Hindlimb muscle (tissue), 1 donor: ENCODE measurements at places on chromosomes 6 and 20.

DNA sequence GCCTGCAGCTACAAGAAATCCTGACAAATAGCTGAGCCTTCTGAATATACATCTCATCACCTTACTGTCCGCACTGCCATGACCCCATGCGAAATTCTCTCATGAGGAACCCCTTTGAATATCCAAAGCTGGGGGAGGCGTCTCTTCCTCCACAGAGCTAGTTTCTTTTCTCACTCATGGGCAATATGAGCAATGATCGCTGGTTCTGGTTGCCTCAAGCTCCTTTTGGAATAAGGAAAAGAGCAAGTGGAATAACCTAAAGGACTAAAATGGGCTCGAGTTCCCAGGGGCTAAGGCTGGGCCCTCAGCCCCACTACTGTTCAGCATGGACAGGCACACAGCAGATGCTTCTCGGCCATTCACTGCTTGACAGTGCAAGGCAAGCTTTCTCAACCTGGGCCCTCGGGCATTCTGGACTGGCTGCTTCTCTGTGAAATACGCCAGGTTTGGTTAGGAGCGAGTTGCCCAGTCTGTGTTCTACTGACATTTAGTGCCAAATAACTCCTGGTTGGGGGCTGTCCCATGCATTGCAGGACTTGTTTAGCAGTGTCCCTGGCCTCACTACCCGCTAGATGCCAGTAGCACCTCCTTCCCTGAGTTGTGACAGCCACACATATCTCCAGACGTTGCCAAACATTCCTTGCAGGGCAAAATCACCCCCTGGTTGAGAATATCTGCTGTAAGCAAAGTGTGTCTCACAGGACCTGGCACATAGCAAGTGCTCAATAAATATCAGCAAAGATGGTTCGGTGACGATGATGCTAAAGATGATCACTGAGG, 156.8 kb downstream of the CEBPB start:
- no peak for DNase-seq

- no peak for DNase-seq
These were observed 217.9 kb downstream of the TBX18 start for GRCh38 chr6:84546427-84546914.

DNA sequence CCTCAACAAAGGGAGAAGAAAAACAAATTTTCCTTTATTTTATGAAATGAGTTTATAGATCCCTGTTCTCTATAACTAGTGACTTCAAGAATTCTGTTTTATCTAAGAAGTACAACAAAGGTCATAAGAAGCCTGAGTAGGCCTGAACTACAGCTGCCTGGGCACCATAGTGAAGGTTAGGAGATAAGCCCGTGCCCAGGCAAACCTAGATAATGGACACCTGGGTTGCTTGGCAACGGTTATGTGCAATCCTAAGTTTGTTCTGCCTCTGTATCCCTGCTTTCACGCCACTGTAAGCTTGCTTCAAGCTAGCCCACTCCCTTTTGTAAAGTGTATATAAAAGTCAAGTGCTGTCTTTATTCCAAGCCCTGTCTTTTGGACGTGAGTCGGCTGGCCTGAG, 23.2 kb downstream of the SCGN start:
- no peak for DNase-seq

DNA sequence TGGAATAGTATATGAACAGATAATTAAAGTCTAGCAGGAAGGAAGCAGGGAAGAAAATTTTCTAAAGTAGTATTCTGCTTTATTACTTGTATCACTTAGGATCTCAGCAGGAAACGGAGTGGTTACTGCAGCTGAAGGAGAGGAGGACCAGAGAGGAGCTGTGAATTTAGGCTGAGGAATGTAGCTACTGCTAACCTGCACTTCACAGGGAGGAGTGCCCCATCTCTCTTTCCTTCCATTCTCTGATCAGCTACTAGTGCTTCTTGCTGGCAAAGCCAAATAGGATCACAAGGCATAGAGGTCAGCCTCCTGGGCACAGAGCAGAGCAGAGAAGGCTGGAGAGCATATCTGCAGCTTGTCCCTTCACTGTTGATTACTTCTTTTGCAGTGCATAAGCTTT, 205.3 kb upstream of the ASCC3 start:
- no peak for DNase-seq

GRCh38 chr20:20992686-20993360, 113.3 kb downstream of the LINC00237 start:
- no peak for DNase-seq

DNA sequence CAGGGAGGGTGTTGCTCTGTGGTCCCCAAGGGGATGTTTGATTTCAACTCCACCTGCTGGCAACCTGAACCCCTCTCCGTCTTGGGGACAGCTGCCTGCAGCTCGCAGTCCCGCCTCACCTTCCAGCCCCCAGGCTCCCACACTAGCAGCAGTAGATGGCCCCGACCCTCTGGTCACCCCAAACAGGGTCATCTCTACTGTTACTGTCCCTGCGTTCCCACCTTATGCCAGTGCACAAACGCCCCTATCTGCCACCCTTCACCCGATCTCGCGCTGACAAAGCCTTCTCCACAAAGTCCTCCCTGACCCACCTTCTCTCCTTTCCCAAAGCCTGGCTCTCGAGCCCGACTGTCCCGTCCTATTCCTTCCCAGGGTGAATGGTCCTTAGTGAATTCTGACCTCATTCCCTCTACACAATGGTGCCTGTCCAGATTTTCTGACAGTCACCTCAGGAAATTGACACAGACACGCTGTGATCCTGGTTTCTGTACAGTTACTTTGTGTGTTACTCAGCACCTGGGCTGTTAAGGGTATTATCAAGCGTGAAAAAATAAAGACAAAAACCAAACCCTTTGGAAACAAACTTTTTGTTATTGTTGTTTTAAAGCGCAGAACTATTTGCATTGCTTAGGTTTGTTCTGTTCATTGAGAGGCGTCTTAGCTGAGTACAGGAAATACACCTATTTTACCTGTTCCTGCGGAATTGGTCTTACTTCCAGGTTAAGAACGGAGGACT, 728 bp downstream of the FUT9 start:
- no peak for DNase-seq

- no peak for DNase-seq
These were observed 1.7 kb downstream of the UNC5CL start for GRCh38 chr6:41037107-41037900.

GRCh38 chr6:170290296-170291128, at the start of gene DLL1:
TSS of gene DLL1 (minus strand) at chr6:170291078. CDS start at chr6:170290139, 939 bp downstream.
- no peak for DNase-seq

DNA sequence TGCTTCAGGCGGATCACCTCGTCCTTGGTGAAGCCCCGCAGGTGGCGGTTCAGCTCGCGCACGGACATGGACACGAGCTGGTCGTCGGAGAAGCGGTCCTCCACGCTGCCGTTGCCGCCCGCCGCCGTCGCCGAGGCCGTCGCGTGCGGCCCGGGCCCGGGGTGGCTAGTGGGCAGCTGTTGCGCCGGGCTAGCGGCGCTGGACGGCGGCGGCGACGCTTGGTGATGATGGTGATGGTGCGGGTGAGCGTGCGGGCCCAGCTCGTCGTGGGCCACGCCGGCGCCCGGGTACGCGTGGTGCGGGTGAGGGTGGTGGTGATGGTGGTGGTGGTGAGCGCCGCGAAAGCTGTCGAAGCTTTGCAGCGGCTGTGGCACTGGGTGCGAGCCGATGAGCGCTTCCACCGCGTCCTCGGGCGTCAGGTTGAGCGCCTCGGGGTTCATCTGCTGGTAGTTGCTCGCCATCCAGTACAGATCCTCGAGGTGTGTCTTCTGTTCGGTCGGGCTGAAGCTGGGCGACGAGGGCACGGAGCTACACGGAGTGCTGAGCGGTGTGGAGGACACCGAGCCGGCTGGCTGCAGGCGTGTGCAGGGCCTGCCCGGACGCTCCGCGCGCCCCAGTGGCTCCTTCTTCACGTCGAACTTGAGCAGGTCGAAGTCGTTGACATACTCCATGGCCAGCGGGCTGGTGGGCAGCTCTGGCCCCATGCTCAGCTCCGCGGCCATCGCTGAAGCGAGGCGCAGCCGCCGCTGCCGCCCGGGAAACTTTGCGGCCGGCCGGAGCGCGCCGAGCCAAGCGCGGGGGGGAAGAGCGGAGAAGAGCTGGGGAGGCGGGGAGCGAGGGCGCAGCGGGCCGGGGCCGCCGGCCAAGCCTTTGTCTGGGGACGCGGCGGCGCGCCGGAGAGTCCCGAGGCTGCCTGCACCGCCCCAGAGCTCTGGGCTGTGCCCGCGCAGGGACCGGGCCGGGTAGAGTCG, 622 bp downstream of the MAFB start:
- DNase-seq: no peak

DNA sequence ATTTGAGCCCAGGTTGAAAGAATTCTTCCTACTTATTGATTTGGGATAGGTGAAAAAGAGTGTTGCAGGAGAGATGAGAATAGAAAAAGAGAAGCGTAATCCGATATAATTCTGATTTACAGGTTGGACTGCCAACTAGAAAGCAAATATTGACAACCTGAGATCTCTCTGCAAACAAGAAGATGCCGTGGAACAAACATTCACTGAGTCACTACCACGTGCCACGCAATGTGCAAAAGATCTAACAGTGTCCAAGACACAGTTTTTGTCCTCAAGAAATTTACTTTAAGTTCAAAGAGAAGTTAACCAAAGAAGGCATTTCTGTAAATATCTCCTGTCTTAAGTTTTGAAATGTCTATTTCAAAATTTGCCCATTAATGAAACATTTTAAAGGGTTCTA, 578.0 kb upstream of the ARID1B start:
- DNase-seq: no peak

- DNase-seq: no peak
These were observed 4.7 kb downstream of the ECT2L start for GRCh38 chr6:138800377-138801150.

DNA sequence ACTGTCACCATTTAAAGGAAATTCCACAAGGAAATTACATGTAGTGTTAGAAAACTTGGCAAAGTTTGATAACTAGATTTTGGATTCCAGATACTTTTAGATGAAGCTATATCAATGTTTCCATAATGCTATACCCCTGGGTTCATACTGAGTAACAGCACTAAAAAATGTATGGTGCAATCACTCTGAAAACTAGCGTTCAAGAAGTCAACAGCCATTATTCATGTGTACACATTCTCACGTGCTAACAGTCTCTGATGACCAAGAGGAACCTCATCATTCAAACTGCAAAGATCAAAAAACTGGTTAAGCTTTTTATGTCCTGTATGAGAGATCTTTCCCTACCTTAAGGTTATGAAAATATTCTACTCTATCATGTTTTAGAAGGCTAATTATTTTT, 197.6 kb downstream of the GMDS start:
- no peak for DNase-seq

- DNase-seq: no peak
These were observed 52.6 kb downstream of the EFCAB8 start for GRCh38 chr20:32911355-32911754.

- DNase-seq: no peak
These were observed 19.8 kb downstream of the NEDD9 start for GRCh38 chr6:11212664-11213063.

GRCh38 chr20:24102749-24103333, 114.3 kb upstream of the GGTLC1 start:
- no peak for DNase-seq
